ENCODE measurements at places on chromosomes 7 and 10.

DNA sequence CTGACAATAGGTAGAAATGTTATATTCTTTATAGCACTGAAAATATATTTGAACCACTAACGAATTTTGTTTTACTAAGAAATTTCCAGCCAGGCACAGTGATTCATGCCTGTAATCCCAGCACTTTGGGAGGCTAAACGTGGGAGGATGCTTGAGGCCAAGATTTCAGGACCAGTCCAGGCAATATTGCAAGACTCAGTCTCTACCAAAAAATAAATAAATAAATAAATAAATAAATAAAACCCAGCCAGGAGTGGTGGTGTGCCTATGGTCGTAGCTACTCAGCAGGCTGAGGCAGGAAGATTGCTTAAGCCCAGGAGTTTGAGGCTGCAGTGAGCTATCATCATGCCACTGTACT is 39.8 kb downstream of the PIP4K2A start:
- DNase-seq = no peak

DNA sequence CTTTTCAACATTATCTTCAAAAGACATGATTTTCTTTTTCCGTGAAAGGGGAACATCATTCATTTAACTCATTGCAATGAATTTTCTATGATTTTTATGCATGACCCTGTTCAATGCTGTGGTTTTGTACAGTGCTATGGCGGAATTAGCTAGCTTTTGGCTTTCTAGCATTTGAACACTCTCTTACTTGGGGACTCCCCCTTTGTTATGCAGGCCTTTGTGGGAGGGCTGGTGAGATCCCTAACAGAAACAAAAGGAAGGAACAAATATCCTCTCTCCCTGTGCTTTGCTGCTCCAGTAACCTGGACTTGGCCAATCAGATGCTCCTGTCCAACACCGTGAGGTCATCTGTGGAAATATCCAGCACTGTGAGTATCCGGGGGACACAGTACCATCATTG is 353.4 kb upstream of the FZD8 start:
- DNase-seq = no peak

- DNase-seq = peak; percentile 34
These were observed 13.3 kb upstream of the PDCD4 start for GRCh38 chr10:110858297-110858934.

DNA sequence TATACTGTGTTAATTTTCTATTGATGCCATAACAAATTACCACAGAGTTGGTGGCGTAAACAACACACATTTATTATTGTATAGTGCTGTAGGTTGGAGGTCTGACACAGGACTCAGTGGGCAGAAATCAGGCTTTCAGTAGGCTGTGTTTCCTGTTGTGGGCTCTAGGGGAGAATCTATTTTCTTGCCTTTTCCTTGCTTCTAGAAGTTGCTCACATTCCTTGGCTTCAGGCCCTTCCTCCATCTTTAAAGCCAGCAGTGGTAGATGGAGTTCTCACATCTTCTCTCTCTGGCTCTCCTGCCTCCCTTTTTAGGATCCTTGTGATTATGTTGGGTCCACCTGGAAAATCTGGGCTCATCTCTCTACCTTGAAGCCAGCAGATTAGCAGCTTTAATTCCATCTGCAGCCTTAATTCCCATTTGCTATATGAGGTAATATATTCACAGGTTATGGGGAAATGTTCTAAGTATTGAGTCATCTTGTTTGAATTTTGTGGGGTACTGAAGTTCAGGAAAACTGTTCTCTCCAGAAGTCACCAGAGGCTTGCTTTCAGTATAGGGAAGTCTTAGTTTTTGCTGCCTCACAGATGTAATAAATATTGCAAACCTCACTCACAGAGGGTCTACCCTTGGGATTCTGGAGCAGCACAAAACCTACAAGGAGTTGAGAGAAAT is 38.9 kb downstream of the CCNY start:
- DNase-seq = no peak

GRCh38 chr10:123408660-123409059 is 254.5 kb downstream of the BUB3 start:
- no peak for DNase-seq

- DNase-seq = no peak
These were observed 299.4 kb downstream of the PTEN start for GRCh38 chr10:88162852-88163251.

- DNase-seq = no peak
These were observed 614.7 kb downstream of the PTPRN2 start for GRCh38 chr7:157972914-157973313.

- DNase-seq = no peak
These were observed 198.3 kb upstream of the DKK1 start for GRCh38 chr10:52115823-52116222.

DNA sequence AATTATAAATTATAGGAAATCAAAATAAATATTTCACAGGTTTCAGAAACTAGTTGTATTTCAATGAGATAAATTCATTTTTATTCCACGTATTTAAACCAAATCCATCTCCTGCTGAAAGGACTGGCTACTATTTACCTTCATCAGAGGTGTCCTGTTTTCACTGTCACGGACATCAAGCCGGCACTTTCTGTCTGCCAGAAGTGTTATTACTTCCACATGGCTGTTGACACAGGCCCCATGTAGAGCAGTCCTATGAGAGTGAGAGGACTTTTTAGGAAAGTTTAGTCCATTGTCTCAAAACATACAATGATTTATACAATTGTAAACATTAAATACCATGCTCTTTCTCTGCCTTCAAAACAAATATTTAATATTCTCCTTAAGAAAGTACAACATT is 100.4 kb upstream of the ACBD5 start:
- no peak for DNase-seq

DNA sequence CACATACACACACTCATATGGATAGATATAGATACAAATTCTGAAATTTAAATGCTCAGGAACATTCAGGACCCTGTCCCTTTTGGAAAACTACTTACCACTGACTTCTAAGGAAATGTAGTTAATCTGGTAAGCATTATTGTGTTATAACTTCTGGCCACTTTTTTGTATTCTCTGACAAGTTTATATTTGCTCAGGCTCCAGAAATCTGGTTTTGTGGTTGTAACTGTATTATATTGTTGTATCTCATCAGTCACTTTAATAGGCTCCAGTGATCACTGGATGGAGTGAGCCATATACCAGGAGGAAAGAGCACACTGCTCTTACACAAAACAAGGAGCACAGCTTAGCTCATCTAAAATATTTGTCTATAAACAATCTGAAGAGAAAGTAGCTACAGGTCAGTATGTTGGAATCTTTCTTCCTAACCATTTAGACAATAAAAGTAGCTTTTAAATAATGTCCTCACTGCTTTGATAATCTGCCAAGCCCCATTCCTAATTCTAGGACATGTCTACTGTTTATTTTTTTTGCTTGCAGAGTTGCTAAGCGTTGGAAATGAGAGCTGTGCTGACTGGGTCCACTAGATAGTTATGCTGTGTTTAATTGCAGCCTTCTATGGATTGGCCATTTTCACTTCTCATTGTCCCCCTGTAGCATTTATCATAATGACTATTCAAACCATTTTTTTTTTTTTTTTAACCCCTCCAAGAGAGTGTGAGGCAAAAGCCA is 43.8 kb downstream of the SMNDC1 start:
- no peak for DNase-seq

GRCh38 chr10:69800109-69800508 is 1.6 kb upstream of the COL13A1 start:
- DNase-seq = peak; percentile 47

DNA sequence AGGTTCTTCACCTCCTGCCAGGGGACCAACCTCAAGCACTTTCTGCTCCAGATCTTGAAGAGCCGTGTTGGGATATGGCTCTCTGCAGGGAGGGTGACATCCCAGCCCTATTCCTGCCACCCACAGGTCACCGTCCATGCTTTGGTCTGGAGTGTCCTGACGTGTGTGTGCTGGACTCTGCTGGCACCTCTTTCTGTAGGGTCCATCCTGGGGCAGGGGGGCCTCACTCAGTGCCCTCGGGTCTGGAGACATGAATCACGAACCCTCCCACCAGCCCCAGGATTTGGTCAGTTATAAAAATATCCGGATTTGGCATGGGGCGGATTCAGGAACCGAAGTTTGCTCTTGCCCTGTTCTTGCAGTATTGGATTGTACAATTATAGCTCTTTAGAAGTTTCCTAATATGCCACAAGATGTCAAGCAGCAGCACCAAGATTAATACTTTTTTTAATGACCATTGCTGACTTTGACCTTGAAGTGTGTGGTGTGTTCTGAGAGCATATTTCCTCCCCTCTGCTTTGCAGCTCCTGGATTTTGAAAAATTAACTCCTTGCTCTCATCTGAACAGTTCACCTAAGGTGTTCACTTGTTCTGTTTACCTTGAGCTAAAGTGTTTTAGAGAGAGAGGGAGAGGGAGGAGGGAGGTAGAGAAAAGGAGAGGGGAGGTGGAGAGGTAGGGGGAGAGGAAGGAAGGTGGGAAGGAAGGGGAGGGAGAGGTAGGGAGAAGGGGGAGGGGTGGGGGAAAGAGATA is 95.4 kb upstream of the SHH start:
- DNase-seq = no peak

- DNase-seq = no peak
These were observed 418.9 kb downstream of the XPNPEP1 start for GRCh38 chr10:109504401-109504800.

DNA sequence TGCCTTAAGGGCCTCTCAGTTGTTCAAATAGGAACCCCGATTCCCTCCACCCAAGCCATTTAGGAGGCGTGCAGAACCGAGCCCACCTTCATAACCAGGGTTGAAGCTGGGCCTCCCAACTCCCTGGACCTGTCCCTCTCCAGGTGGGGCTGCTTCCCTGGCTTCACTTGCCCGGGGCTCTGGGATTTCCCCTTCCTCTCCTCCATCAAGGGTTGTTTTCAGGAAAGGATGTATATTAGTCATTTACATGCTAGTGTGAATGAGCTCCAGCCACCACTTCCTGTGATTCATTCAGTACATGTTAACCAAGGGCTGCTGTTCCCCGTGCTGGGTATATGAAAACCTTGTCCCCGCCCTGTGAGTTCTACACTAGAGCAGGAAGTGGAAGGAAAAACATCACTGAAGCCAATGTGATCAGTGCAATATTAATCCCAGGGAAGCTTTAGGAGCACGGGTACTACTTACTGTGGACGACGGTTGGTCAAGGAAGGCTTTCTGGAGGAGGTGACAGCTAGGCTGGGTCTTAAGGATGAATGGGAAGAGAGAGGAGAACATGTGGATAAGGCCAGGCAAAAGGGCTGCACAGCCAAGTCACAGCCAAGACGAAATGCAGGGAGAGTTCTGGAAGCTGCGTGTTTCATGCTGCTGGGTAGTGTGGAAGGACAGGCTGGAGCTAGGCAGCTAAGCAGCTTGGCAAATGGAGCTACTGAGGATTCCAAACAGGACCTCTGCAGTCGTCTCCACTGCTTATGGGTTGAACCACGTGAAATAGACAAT is 150.1 kb upstream of the SHH start:
- DNase-seq = no peak

DNA sequence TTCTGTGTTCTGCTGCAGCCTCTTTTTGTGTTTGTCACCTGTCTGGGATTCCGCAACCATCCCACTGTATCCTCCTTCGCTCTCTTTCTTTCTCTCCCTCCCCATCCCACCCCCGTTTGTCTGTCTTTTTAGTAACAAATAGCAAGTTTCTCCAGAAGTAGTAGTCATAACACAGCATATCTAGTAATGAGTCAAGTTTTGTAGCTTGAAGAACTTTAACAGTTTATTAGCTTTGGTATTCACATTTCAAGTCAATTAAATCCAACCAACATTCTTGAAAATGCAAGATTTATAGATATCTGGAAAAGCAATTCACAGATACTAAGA is 154.1 kb upstream of the MTPN start:
- DNase-seq = no peak

DNA sequence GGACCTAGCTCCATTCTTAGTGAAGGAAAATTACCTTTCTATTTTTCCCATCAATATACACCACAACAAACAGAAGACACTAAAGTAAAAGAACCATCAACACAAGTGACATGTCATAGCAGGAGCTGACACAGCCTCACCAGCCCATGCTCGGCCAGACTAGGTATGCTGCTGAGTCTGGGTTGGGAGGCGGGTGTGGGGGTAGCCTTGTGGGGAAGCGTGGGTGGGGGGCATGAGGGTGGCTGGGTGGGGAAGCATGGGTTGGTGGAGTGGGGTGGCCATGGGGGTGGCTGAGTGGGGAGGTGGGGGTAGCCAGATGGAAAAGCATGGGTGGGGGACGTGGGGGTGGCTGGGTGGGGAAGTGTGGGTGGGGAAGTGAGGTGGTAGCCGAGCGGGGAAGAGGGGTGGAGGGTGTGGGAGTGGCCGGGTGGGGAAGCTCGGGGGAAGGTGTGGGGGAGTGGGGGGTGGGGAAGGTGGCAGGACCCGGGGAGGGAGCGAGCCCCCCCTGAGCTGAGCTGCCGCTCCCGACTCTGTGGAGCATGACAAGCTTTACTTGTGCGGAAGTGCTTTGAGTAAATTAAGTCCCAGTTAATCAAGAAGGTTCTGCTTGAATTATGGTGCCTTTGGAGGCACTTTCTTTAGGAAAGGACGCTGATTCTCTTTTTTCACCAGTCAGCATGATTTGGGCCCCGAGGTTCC is 294.6 kb upstream of the ZNF32 start:
- DNase-seq = no peak

- DNase-seq = peak; percentile 68
These were observed 137.8 kb downstream of the MAPK8 start for GRCh38 chr10:48444266-48444665.

DNA sequence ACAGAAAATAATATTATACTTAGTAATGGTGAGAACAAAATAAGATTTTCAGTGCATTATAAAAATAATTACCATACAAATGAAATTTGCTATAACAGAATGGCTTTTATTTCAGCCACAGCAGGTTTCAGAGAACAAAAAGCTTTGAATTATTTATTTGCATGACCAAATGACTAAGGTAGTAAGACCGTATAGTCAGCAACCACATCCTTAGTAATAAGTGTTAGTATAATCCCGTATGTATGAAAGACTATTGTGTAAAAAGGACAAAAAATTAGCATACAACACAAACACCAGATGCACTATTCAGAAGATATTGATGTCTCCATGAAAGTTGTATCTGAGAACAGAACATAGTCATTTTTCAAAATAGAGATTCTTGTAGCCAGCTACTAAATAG is 12.2 kb downstream of the PDZD8 start:
- no peak for DNase-seq

GRCh38 chr7:120617275-120617674 is 240.7 kb downstream of the TSPAN12 start:
- DNase-seq = no peak

DNA sequence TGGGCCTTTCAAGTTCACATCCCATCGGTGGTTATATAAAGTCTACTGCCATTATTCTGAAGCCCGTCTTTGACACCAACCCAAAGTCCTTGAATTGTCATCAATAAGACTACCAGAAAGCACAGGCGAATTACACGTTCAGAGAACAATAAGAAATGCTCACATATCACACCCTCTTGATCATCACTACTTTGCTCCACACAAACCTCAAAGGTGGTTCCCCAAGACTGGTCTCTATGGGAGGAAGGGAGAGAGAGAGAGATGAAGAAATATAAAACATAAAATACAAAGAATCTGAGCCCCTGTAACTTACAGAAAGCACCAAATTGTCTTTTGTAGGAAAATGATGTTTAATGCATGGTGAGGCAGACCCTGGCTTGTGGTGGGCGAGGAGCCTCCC is 4.4 kb downstream of the HIPK2 start:
- no peak for DNase-seq

All from KBM-7 (cell line).